ENCODE measurements at places on chromosomes 13 and 19.
A peak's percentile ranks its signal among the peaks of the same experiment; 100 is the strongest.

DNA sequence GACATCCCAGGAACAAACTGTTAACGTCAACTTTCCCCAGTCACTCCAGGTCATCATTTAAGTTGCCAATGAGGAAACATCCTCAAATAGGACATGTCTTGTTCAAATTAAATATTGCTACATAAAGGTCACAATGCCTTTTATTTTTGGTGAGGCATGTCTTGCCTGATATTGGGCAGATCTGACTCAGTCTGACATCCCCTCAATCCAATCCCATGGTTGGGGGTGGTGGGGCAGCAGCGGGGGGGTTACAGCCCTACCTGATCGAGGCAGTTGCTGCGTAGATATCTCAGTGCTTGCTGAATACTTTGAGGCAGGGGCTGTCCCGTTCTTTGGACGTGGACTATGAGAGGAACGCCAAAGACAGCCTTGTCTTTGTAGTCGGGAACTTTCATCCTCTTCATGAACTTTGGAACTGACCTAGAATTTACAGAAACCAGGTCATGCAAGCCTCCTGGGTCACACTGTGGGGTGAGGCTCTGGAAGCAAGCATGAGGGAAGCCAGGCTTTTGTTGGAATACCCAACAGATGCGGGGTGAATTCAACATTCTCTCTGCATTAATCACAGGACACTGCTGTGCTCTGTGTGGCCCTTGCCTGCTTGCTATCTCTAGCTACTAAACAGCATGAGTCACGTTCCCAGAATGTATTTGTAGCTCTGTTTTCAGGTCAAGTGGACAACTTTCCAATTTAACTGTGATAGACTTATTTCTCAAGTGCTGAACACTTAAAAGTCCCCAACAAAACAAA, 109.8 kb downstream of the KL start:
- DNase-seq = no peak

DNA sequence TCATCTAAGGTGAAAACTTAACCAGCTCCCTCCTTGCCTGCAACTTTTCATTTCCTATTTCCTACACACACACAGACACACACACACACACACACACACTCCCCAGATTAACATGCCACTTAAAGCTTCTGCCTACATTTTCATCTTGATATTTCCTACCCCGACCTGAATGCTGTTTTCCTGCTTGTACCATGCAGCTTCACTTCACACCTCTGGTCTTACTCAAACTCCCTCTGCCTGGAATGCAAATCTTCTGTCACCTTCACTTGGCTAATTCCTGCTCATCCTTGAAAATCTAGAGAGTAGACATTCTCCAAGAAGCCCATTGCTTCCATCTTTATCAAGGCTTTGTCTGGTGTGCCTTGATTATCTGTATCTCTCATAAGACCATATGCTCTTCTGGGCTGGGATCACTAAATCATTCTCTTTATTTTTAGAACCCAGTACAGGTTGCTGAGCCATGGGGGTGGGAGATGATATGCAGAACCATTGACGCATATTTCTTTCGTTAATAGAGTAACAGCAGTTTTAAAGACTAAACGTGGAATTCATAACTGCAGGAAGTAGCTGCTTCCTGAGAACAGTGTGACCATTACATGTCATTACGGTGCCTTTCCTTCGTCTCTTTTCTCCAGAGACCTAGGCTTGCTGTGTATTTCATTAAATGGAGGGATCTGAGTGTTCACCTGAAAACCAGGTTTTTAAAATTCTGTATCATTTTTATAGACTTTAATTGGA, 37.7 kb downstream of the CNMD start:
- no peak for DNase-seq

GRCh38 chr13:104595511-104595910, 1529.3 kb upstream of the SLC10A2 start:
- no peak for DNase-seq

DNA sequence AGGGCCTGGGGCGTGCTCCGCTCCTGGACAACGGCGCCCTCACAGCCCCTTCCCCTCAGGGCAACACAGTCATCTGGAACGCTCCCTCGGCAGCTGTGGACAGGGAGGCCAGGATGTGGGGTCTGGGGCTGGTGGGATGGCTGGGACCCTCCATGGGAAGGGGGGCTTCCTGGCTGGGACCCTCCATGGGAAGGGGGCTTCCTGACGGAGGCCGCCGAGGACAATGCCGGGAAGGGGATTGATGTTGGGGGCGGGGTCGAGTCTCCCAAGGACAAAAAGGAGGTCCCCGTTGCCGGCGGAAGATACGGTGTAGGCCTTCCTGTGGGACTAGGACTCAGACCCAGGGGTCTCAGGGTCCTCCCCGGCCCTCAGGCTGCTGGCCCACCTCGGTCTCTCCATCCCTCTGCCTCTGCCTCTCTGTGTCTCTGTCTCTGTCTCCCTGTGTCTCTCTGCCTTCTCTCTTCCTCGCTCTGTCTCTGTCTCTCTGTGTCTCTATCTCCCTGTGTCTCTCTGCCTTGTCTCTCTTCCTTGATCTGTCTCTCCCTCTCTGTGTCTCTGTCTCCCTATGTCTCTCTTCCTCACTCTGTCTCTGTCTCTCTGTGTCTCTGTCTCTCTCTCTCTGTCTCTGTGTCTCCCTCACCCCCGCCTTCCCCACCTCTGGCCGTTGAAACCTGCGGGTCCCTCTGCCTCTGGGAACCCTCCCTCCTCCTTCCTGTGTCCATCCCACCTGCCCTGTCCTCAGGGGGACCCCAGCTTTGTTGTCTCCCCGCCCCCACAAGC, 2.7 kb upstream of the MADCAM1 start:
- DNase-seq = no peak

GRCh38 chr13:27112006-27112405, 59.6 kb downstream of the USP12 start:
- no peak for DNase-seq

- DNase-seq = no peak
Measured at GRCh38 chr13:112451512-112452379, 75.6 kb downstream of the SPACA7 start.

GRCh38 chr19:18490728-18491127, 31.1 kb downstream of the ELL start:
- DNase-seq = no peak

GRCh38 chr13:29800687-29801086, 49.7 kb downstream of the UBL3 start:
- DNase-seq = no peak

- no peak for DNase-seq
Measured at GRCh38 chr13:21901811-21902708, 231.2 kb downstream of the FGF9 start.

DNA sequence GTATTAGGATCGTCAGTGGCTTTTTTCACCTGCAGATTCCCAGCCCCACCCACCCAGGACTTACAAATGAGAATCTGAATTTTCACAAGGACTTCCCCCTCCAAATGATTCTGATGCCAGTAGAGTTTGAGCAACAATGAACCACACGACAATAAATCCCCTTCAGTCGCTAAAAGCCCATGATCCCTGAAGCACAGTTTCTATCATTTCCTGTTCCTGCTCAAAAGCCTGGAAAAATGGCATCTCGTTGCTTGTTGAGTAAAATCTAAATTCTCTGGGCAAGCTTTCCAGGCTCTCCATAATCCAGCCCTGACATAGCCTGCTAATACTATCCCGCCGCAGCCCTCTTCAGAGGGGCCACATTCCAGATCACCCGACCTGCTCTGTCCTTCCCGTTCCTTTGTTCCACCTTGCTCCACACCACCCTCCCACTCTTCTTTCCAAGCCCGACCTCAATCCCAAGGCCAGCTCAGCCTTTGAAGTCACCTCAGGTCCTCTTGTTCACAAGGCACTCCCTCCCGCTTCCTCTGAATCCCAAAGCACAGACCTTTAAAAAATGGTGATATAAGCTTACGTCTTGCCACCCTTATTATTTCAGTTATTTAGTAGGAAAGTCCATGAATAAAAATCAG, 67.9 kb downstream of the NUFIP1 start:
- no peak for DNase-seq

DNA sequence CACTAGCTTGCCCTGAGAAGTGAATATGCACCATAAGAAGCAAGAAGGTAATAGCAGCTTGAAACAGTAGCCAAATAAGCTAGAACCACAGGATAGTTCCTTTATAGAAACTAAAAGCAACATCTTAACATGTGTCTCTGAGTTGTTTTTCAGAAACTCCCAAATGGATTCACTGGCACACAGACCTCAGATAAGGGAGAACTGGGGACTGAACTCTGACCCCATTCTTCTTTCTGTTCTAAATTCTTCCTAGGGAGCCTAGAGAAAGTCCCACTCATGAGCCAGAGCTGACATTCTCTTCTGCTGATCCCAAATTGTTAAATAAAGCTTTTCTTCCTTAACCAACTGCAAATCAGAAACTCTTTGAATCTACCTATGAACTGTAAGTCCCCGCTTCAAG, 146.1 kb downstream of the PCDH9 start:
- DNase-seq = no peak

DNA sequence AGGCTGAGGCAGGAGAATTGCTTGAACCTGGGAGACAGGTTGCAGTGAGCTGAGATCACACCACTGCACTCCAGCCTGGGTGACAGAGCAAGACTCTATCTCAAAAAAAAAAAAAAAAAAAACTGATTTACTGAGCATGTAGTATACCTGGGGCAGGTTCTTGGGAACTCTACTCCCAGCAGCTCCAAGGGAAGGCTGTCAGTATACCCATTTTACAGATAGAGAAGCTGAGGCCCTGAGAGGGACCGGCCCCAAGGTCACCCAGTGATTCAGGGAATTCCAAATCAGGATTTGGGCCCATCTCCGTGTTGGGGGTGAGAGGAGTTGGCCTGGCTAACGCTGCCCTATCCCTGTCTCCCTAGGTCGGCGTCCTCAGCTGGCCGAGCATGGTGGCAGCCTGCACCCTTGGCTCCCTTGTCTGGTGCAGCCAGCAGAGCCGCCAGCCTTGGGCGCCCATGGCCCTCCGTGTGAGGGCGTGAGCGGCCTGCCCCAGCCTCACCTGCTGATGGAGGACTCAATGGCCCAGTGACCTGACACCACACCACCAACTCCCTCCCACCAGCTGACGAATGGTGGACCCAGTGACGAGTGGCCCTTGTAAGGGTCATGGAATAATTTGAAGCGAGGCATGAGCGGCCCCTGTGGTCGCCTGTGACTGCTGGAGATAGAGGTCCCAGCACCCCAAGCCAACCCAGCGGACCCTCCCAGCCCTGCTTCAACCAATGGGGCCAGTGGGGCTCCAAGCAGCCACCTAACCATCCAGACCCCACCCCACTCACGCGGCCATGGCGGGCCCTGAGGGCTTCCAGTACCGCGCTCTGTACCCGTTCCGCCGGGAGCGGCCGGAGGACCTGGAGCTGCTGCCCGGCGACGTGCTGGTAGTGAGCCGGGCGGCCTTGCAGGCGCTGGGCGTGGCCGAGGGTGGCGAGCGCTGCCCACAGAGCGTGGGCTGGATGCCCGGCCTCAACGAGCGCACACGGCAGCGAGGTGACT, 2.4 kb downstream of the PIK3R2 start:
- no peak for DNase-seq

DNA sequence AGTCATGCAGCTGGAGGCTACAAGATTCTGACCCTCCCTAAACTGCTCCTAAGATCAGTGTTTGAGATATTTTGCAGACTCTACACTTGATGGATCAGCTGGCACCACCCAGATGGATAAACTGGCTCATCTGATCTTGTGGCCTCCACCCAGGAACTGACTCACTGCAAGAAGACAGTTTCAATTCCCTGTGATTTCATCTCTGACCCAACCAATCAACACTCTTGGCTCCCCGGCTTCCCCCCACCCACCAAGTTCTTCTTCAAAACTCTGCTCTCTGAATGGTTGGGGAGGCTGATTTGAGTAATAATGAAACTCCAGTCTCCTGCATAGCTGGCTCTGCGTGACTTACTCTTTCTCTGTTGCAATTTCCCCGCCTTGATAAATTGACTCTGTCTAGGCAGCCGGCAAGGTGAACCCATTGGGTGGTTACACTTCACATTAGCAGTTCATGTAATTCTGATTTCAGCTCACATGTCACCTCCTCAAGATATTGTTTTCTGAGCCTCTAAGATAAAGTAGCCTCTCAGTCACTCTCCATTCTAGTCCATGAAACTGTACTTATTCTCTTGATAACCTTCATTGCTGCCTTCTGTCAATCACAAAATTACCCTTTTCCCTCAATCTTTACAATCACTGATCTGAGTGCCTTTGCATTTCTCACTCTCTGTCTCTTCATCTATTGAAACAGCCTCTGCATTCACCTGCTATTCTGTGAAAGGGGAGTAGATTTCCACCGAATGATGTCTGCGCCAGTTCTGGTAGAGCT, 9.9 kb upstream of the FPR3 start:
- DNase-seq = no peak

GRCh38 chr19:45558399-45558878, 26.2 kb downstream of the OPA3 start:
- peak; percentile 74 for DNase-seq

DNA sequence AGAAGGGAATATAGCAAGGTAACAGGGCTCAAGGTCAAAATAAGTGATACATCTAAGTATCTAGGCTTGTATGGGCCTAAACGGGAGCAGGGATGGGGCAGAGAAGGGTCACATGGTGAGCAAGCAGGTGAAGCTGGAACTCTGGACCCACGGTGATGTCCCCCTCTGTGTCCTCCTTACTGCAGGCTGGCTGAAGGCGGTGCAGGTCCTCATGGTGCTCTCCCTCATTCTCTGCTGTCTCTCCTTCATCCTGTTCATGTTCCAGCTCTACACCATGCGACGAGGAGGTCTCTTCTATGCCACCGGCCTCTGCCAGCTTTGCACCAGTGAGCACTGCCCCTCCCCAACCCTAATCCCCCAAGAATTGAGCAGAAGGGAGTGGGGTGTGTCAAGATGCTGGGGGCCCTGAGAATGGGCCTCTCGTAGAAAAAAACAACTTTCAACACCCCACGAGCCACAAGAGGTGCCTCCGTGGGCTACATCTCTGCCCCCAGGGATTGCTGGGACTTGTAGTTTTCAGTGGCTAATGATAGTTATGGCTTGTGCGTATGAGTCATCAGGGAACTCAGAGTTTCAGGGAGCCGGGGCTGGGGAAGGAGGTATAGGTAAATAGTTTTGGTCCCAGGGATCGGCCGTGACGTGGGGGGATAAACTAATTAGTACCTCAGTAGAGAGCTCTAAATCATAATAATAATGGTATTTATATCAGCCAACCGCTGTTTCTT, 4.0 kb downstream of the EMP3 start:
- no peak for DNase-seq

- DNase-seq = no peak
Measured at GRCh38 chr19:2449019-2449418, 7.7 kb downstream of the LMNB2 start.

- DNase-seq = no peak
Measured at GRCh38 chr19:23055501-23055900, 52.5 kb upstream of the ZNF728 start.

DNA sequence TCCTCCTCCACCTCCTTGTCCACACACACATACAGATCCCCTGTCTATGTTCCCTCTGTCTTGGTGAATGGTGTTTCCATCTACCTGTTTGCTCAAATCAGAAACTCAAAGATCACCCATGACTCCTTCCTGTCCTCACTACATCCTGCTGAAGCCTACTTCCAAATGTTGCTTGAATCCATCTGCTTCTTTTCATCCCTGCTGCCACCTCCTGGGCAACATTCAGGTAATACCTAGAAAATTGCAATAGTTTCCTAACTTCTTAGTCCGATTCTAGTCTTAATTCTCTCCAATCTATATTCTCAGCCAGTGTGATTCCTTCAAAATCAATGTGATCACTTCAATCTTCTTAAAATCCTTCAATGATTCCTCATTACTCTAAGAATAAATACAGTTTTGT, 155.5 kb upstream of the STARD13 start:
- peak; percentile 54 for DNase-seq

All from NCI-H748 treated with DMSO at 0.1 percent for 48 hours (cell line).